ENCODE measurements at places on chromosomes 1 and 21.
A peak's percentile ranks its signal among the peaks of the same experiment; 100 is the strongest.

GRCh38 chr1:162560303-162561036 is 1.1 kb upstream of the UAP1 start:
- DNase-seq: no peak

GRCh38 chr1:158806916-158807536 is 24.1 kb upstream of the MNDA start:
- DNase-seq: no peak

DNA sequence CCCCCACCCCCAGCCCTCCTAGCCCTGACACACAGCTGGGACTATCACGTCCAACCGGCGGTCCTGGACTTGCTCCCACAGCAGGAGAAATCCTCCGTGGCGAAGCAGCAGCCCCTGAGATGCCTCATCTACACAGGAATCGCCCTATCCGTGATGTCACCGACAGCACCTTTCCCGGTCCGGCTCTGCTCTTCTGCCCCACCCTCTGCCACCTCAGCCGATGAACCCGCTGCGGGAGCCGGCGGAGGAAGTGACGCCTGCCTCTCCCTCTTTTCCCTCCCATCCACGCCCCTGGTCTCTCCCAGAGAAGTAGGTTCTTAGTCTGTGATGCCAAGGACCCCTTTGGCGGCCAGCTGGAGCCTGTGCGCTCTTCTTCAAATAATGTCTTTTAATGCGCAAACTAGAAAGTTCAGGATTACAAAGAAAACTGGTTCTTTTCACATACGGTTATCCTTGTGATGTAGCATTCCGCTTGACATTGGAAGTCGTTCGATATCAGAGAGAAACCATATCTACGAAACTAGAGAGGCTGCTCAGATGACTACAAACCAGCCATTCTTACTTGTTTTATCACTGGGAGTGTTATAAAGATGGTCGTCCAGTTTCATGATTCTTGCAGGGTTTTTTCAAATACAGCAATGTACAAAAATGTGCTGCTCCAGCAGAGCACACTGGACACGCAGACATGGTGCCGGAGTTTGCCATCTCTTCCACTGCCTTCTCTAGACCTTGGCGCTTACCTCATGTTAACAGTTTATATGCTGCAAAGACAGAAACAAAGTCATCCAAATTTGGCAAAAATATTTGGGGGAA is 120.3 kb downstream of the PPIAL4G start:
- peak; percentile 5 for DNase-seq

DNA sequence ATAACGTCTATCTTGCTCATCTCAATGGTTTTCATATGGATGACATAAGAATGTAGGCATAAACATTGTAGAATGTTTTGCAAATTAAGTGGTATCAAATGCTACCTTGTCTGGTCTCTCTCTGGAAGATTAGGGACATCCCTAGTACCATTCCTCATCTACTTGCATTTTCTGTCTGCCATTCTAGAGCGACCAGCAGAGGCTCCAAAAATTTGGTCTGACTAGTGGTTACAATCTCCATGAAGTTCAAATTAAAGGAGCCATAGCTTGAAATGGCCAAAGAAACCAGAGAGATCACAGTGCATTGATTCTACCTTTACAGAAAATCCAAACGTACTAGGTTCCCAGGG is 1.1 kb downstream of the CD84 start:
- DNase-seq: no peak
